Natural killer cell (primary cell): ENCODE measurements at places on chromosomes 12 and 14. TPM values are rescaled to one million over a fixed set of nuclear protein-coding genes. Genes with fewer than 3 reads are reported as not detected.

ZNF740 gene
- 45.3 TPM for total RNA-seq

SERPINA12 gene
- not detected for total RNA-seq

DNA sequence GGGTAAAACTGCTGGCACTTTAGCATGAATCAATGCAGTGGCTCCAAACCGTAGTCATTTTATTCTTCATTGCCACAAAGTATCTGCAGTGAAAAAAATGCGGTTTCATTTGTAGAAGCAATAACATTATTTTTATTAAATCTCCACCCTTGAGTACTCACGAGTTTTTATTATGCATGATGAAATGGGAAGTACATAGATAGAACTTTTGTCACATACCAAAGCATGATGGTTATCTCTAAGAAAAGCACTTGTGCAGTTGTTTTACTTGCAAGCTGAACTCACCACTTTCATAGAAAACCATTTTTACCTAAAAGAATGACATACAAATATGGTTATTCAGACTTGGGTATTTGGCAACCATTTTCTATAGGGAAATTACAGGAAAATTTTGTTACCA, 90.3 kb downstream of the PELI2 start:
- no peak for DNase-seq
- H3K27me3 ChIP-seq = no peaks in the 10 kb centered on the region
- peaks cover 9% of the 10 kb centered on the region for H3K4me1 ChIP-seq

GRCh38 chr14:44396226-44396625, 110.9 kb downstream of the FSCB start:
- no peak overlapping the region for H3K27ac ChIP-seq
- no peaks in the 10 kb centered on the region for H3K4me1 ChIP-seq
- no peak overlapping the region for H3K4me3 ChIP-seq

- H3K36me3 ChIP-seq = no peaks in the 10 kb centered on the region
- H3K4me1 ChIP-seq = no peaks in the 10 kb centered on the region
- no peak for DNase-seq
- H3K27ac ChIP-seq = no peak overlapping the region
- H3K4me3 ChIP-seq = no peak overlapping the region
- no peaks in the 10 kb centered on the region for H3K27me3 ChIP-seq
Measured at GRCh38 chr14:106802413-106803364, 1276.3 kb downstream of the TMEM121 start.

DNA sequence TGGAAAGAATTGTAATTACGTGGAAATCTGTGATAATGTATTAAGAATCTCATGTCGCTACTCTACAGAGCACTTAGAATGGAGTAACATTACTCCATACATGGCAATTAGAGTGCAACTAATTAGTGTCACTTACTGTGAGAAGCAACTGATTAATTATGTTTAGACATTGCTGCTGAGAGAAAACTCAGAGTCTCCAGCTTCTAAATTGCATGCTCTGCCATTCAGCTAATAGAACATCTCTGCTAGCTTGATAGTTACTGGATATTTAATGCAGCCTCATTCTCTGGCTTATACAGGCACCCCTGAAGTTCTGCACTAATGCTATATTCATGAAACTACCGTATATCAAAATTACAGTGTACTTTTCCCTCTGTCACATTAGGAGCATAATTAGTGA, 338.4 kb downstream of the ADAMTS20 start:
- DNase-seq = no peak
- H3K27ac ChIP-seq = no peak overlapping the region
- H3K4me3 ChIP-seq = no peak overlapping the region
- H3K36me3 ChIP-seq = no peaks in the 10 kb centered on the region
